ENCODE measurements at places on chromosomes 3 and 15.

- DNase-seq = no peak
Measured at GRCh38 chr3:53694046-53694445, 152.2 kb downstream of the CHDH start.

- no peak for DNase-seq
Measured at GRCh38 chr15:90497912-90498311, 31.8 kb upstream of the CRTC3 start.

GRCh38 chr3:146072824-146073223, 88.2 kb downstream of the PLOD2 start:
- no peak for DNase-seq

GRCh38 chr15:72790302-72790910, 6.8 kb upstream of the ADPGK start:
- no peak for DNase-seq

GRCh38 chr3:73552700-73553099, 72.0 kb downstream of the PDZRN3 start:
- no peak for DNase-seq

DNA sequence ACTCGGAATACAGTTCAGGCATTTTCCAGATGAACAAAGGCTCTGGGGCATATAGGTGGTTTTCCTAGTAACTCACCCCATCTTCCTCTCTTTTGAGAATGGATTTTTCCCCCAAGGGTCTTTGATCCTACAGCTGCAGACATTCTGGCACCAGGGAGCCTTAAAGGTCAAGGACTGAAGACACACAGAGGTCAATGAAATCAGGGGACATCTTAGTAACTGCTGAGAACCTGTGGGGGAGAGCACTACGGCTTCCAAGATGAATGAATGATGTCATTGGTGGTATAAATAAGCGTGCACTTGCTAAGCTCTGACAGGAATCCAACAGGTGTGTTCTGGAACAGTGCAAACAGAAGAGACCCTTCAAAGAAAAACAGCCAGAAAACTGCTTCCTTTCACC, 36.3 kb downstream of the TMEM212 start:
- no peak for DNase-seq

DNA sequence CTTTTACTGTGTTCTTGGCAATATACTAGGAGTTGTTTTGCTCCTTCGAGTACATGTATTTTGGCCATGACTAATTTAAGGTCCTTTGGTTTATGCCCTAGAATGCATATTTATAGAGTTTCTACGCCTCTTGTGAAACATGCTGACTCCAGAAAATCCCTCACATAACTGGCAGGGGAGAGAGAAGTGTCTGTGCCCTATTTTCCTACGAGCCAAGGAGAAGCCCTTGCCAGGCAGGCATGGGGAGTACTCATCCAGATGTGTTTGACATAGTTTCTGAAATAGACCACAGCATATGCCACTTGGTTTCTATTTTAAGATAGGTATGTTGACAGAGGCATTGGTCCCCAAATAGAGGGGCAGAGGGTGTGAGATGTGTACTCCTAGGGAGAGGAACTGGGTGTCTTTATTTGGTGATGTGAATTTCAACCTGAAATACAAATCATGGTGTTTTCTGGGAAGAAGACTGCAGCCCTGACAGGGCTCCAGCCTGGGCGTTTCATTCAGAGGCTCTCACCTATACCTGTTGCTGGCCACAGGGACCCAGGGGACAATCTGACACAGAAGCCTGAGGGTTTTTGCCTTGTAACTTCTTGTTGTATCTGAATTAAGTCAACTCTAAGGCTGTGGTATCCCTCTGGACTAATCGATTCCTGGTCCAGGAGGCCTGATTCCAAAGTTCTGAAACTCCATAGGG, 267.8 kb upstream of the C2CD4B start:
- no peak for DNase-seq

DNA sequence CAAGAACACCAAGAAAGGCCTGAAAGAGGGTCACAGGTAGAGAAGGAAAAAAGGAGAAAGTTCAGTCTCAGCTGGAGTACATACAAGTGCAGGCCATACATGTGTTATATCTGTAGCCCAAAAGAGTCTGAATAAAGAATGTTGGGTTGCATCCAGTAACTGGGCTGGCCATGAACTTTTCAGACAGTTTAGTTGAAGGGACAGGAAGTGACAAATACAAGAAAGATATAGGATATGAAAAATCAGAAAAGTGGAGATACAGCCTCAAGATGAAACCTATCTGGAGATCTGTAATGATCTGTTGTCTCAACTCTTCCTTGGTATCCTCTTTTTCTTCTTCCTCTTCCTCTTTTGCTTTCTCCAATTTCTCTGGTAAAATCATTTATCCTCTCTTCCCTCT, 671.7 kb downstream of the MECOM start:
- DNase-seq = no peak

GRCh38 chr3:85939074-85939482, 980.3 kb downstream of the CADM2 start:
- DNase-seq = peak; percentile 30

GRCh38 chr3:73605861-73606260, 18.9 kb downstream of the PDZRN3 start:
- no peak for DNase-seq

- no peak for DNase-seq
Measured at GRCh38 chr15:99863550-99864198, 130.4 kb upstream of the LYSMD4 start.

- DNase-seq = peak; percentile 73
Measured at GRCh38 chr15:75425966-75426500, 25.5 kb downstream of the SIN3A start.

DNA sequence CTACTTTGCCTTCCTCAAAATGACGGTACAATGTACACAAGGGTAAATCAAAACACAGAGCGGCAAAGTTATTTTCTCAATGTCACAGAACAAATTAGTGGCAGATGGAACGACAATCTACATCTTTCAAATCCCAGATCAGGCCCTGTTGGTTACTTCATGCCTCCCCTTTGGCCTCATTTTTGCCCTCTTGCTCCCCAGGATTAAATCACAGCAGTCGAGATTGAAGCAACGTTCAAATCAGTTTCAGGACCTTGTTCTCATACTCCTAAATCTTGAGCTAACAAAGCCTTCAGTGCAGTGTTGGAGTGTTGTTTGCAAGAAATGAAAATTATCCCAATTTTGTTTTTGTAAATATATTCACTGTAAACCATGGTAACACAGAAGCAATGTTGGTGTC, 91.4 kb downstream of the FBN1 start:
- no peak for DNase-seq

- no peak for DNase-seq
Measured at GRCh38 chr15:66795851-66796250, 93.8 kb downstream of the SMAD6 start.

DNA sequence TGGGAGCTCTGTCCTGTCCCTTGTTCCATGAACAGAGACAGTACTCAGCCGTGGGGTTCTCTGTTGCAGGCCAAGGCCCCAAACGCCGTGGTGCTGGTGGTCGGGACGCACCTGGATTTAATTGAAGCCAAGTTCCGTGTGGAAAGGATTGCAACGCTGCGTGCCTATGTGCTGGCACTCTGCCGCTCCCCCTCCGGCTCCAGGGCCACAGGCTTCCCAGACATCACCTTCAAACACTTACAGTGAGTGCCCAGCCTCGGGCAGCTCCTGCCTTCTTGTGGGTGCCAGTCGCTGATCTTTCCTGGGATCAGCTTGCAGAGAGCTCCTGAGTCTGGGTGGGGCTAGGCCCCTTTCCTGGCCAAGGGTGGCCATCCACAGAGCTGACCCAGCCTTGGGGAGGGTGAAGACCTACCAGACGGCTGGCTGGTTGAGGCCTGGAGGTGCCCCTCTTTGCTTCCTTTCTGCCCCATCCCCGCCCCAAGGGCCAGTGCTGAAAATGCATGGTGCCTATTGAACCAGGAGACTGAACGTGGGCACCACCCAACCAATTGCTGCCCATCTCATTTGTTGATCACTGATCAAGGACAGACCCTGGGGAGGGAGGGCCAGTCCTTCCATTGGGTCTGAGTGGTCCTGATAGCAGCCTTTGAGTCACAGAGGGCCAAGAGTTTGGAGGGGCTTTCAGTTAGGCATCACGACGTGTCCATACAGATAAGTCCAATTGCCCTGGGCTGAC, 106.9 kb downstream of the LRRK1 start:
- peak; percentile 12 for DNase-seq

GRCh38 chr3:12040902-12041301, 36.7 kb downstream of the SYN2 start:
- DNase-seq = peak; percentile 67

DNA sequence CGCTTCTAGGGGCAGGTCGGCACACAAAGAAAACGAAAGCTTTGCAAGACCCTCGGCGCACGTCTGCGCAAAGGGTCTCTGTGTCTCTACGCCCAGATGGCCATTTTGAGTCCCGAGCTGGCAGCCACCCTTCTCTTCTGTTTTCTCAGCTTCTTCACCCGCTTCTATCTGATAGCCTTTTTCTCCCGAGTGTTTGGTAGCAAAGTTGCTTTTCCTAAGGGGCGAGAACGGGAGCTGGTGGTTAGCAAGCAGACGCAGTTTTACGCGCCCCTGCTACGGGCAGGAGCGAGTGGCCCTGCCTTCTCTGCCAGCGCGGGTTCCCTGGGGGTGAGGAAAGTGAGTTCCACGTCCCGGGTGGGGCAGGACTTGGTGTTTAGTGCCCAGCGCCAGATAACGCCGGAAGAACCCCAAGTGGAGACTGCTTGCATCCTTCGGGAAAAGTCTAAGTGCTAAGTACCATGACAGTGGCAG, 2.9 kb upstream of the MKRN2 start:
- DNase-seq = no peak

- no peak for DNase-seq
Measured at GRCh38 chr3:170437176-170437575, 18.5 kb downstream of the CLDN11 start.

GRCh38 chr3:10357592-10358308, 36.8 kb upstream of the SEC13 start:
- DNase-seq = no peak

DNA sequence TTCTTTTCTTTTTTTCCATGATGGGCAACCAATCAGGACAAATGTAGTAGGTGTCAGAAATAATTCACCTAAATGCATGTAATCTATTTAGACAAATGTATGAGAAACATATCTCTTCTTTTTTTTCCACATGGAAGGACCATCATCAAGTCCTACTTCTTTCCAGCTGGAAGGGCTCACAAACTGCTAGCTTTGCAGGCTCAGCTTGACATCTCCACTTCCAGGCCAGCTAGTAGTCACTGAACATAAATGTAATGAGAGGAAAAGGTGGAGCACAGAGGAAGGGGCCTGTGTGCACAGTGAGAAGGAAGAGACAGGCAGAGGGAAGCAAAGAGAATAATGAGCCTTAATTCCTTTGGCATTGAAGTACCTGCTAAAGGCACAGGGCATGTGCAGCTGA, 504.9 kb downstream of the MCTP2 start:
- DNase-seq = no peak

- DNase-seq = no peak
Measured at GRCh38 chr3:169914321-169914720, 2.9 kb downstream of the SAMD7 start.

GRCh38 chr3:123930445-123930844, 30.6 kb downstream of the CCDC14 start:
- DNase-seq = no peak

GRCh38 chr3:128423525-128424147, 43.1 kb downstream of the DNAJB8 start:
- no peak for DNase-seq

DNA sequence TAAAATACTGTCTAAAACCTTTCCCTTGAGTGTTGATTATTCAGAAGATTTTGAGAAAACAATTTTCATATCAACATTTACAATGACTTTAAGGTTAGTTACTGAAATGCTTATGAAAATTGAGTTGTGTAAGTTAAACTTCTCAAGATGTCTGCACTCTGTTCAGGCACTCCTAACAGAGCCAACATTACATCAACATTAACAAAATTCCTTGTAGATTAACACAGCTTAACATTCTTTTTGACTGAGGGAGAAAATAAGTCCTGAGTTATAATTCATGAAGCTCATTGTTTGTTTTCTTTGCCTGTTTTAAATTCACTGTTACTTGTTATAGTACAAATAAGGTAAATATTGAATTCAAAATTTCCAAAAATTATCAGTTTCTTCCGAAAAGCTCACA, 9.0 kb downstream of the ACKR4 start:
- DNase-seq = no peak

DNA sequence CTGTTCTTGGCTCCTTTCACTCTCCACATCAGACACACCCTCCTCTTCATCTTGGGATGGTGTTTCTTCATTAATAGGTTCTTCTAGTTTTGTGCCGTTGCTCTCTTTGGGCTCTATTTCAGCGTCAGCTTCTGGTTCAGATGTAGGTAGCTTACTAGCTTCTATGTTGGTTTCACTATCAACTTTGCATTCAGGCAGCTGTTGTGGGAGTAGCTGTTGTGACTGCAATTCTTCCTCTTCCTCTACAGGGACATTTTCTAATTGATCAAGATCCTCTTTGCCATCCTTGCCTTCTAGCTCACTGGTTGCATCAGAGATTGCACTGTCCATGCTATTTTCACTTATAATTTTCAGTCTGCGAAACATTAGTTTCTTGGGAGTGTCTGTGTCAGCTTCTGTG, 80.1 kb downstream of the SETD2 start:
- DNase-seq = no peak

DNA sequence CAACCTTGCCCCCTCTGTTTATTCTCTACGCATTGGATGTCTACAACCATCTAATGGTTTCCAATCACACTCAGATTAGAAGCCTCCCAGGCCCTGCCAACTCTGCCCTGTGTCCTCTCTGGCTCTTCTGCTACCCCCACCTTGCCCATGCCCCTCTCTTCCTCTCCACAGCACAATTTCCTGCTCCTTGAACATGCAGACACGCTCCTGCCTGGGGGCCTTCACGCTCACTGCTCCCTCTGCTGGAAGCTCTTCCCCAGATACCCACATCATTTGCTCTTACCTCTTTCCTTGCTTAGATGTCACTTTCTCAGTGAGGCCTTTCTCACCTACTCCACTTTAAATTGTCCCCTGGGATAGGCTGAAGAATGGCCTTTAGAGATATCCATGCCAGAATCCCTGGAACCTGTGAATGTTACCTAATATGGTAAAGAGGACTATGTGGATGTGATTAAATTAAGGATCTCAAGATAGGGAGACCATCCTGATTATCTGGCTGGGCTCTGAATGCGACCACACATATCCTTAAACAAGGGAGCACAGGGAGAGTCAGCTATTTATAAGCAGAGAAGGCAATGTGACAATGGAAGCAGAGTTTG, 9.9 kb downstream of the KY start:
- DNase-seq = peak; percentile 53

- no peak for DNase-seq
Measured at GRCh38 chr15:85891470-85891869, 96.7 kb upstream of the KLHL25 start.

DNA sequence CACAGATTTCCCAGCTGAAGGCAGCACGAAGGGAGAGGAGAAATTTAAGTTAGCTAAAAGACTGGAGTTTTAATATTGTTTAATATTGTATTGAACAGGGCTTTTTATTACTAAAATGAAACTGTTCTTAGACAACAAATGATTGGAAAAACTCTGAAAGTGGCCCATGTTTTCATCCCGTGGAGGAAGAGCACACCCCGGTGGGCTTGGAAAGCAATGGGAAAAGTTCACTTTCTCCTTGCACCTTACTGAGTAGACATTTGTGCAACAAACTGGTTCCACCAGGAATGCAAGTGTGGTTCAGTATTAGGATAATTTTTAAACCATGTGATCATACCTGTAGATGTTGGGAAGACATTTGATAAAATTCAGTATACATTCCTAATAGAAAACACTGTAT, 8.2 kb upstream of the ESYT3 start:
- DNase-seq = no peak
